ENCODE measurements at places on chromosomes 16 and 17.

- DNase-seq = peak; percentile 53
These were observed 19.0 kb upstream of the GNG13 start for GRCh38 chr16:819336-820043.

DNA sequence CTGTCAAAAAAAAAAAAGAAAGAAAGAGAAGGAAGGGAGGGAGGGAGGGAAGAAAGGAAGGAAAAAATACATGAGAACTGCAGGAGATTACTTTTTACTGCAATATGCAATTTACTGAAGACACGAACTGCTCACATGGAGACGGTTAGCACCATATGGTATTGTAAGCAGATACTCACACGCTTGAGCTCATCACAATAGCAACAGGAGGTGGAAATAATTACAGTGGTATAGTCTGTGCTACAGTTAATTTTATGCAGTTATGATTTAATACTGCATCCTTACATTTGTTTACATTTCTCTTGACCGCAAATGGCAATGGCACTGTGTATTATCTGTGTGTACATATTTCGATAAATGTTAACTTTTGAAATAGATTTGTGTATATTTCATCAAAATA is 21.4 kb upstream of the SLC46A1 start:
- DNase-seq = no peak

DNA sequence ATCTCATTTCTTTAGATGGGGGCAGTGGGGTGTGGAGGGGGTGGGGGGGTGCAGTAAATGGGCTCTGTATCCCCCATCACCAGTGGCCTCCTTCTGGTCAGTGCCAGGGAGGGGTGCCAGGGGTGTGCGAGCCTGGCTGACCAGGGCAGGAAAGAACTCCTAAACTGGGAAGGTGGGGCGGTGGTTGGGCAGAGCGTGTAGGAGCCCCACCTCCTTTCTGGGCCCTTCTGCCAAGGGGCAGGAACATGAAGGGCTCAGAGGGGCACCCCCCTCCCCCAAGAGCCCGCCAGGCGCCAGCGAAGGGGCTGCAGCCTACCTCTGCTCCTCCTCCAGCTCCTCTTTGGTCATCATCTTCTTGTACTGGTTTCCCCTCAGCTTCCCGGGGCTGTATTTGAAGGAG is 26.0 kb downstream of the MXRA7 start:
- DNase-seq = no peak

- DNase-seq = no peak
These were observed 57.5 kb downstream of the METRNL start for GRCh38 chr17:83136931-83137330.

DNA sequence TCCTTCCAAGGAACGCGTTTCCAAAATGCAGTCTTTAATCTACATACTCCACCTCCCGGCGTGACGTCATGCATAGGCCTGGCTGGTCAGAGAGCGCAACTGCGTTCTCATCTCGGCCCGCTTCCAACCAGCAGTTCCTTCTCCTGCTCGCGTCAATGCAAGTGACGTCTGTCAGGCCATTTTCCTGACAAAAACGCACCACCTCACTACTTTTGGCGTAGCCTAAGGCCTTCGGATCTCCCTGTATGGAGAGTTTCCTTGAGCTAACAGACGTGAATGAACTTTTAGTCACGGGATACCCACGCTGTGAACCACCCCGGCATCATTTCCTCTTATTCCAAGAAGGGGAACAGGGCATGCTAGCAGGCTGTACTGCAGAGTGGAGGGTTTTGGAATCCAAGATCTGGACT is 25.0 kb downstream of the TEX14 start:
- DNase-seq = peak; percentile 76

DNA sequence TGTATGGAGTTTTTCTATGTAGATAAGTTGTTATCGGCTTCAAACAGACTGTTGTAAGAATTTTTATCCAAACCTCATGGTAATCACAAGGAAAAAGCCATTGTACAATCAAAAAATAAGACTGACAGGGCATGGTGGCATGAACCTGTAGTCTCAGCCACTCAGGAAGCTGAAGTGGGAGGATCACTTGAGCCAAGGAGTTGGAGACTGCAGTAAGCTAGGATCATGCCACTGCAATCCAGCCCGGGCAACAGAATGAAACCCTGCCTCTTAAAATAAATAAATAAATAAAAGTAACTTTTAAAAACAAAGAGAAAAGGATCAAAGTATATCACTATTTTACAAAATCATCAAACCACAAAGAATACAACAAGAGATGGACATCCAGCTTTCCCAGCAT is 14.4 kb downstream of the OR1A1 start:
- no peak for DNase-seq

- DNase-seq = peak; percentile 7
These were observed 69.7 kb downstream of the TANC2 start for GRCh38 chr17:63035695-63036094.

- no peak for DNase-seq
These were observed 11.4 kb downstream of the C16orf95 start for GRCh38 chr16:87305505-87306391.

GRCh38 chr17:32742681-32743538 is 134.0 kb downstream of the MYO1D start:
- DNase-seq = no peak

DNA sequence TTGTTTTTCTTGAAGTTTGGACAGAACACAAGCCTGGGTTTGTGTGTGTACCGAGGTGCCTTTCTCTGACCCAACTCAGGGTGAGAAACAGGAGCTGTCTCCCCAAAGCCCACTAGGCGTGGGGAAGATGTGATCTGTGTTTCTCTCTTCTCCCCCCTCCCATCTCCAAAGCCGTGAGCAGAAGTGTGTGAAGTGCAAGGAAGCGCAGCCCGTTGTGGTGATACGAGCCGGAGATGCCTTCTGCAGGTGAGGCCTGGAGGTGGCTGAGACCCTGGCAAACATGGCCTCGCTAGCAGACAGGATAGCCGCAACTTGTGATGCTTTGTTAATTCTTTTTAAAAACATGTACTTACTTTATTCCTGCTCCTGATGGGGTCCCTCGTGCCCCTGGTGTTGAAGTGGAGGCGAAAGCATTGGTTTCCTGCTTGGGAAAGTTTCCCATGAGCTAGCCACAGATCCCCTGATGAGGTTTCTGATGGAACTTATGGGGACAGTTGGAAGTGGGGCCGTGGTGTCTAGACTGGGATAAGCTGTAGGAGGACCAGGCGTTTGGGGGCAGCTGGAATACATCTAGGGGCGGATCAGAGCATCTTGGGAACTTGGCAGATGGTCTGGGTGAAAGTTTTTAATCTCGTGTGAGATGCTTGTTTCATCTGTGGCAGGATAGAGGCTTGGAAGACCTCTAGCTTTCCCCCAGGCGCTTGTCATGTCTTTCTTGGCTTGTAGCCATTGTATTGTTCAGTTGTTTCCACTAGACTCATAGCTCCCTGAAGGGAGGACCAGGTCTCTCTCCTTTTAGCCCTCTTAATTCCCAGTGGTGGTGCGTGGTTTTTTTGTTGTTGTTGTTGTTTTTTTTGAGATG is 893 bp downstream of the CTU2 start:
- no peak for DNase-seq

All from CD4-positive, alpha-beta T cell (primary cell).